ENCODE measurements at places on chromosomes 6 and 20.

DNA sequence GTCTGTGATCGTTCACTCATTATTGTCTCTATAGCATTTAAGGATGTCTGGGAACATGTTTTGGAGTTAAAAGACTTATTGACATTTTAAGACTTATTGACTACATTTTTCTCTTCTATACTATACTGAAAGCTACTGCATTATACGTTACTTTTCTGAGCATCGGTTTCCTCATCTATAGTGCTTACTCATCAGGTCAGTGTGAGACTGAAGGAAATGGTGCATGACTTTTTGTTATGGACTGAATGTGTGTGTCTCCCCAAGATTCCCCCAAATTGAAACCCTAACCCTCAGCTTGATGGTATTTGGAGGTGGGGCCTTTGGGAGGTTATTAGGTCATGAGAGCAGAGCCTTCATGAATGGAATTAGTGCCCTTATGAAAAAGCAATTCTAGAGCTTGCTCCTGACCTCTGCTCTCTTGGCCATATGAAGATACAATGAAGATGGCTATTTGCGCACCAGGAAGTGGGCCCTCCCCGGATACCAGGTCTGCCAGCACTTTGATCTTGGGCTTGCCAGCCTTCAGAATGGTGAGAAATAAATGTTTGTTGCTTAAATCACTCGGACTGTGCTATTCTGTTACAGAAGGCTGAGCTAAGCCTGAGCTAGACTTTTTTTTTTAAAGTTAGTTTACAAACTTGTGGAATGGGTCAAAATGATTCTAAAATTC, 243.7 kb upstream of the RREB1 start:
- no peak for DNase-seq

- DNase-seq = no peak
Measured at GRCh38 chr6:169291646-169292337, 38.1 kb upstream of the THBS2 start.

DNA sequence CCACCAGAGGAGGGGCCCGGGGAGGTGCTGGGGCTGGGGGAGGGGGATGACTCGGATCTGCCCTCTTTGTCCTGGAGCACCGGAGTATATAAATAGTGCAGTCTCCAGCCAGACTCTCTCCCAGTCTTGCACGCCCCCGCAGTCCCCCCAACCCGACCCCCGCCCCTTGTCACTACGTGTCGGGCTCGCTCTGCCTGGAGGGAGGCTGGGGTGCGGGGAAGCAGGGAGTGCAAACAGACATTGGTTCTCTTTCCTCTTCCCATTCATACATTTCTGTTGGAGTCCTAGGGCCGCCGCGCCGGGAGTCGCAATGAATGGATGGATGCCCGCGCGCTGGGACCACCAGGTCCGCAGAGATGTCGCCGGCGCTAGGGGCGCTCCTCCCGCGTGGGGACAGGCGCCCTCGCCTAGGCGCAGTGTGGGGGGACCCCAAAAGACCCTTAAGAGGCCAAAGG, 179.3 kb downstream of the TBXT start:
- no peak for DNase-seq

DNA sequence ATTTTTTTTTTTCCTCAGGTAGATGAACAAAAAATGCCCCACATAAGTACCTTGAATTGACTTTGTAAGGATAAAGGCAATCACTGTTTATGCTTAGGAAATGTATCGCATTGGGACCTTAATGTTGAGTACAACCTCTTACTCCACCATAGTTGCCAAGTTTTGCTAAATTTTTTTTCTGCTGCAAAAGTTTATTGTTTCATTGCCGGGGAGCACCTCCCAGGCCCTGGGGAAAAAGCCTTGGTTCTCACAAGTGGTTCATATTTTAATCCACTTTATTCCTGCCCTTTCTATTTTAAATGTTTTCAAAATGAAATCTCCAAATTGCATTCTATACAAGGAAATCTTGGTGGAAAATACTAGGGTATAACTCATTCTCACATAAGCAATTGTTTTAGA, 52.3 kb upstream of the UTRN start:
- DNase-seq = no peak

DNA sequence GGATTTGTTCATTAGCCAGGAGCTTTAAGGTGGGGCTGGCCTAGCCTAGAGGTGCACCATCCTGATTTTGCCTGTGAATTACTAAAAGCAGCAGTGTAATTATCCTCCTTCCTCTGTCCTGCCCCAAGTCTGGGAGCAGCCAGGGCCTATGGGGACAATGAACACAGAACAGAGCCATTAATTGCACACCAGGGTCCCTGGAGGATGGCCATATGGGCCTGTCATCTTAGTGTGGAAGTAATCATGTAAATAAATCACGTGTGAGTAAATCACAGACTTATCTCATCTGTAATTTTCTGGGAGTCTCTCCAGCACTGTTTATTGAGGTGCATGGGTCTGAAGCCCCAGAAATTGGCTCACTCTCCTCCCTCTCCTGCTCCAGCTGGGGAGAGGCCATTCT, 176.3 kb downstream of the LRFN2 start:
- no peak for DNase-seq

DNA sequence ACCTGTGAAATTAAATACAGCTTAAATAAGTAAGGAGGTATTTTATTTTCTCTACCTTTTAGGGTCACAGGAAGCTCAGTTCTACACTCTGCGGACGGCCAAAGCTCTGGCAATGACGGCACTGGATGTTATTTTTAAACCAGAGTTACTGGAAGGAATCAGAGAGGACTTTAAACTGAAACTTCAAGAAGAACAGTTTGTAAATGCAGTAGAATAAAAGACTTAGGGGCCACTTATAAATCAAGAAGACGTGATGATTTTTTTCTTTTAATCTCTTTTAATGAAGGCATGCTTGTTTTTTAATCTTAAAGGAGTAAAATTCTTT, 16.2 kb downstream of the PM20D2 start:
- DNase-seq = no peak

DNA sequence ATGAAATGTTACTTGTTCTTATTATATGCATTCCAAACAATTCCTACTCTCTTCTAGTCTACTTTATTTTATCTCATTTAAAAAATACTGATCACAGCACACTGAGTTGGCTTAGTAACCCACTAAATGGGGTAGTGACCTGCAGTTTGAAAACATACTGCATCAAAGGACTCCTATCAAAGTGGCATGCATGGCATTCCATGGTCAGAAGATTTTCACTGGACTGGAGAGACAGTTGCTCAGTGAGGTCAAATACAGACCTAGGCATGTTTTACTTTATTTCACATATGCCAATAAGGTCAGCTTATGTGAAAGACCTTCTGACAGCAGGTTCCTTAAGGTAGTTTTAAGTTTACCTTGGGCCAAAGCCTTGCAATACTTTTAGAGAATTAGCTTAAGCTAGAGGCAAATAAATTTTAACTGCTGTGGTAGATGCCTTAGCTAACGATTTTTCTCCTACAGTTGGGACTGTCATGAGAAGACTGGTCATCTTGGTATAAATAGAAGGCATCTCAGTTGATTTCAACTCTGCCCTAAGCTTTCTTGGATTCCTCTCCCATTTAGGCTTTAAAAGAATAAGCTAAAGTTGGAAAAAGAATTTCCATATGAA, 35.1 kb downstream of the TPD52L1 start:
- no peak for DNase-seq

GRCh38 chr20:8389381-8390036, 257.4 kb downstream of the PLCB1 start:
- no peak for DNase-seq

GRCh38 chr6:32895006-32895345, 41.0 kb downstream of the PSMB9 start:
- no peak for DNase-seq

Data from amygdala (tissue), 56 donors.